ENCODE measurements at places on chromosomes 3 and 15. TPM values are rescaled to one million over a fixed set of nuclear protein-coding genes. Genes with fewer than 3 reads are reported as not detected.
A peak's percentile ranks its signal among the peaks of the same experiment; 100 is the strongest.

DNA sequence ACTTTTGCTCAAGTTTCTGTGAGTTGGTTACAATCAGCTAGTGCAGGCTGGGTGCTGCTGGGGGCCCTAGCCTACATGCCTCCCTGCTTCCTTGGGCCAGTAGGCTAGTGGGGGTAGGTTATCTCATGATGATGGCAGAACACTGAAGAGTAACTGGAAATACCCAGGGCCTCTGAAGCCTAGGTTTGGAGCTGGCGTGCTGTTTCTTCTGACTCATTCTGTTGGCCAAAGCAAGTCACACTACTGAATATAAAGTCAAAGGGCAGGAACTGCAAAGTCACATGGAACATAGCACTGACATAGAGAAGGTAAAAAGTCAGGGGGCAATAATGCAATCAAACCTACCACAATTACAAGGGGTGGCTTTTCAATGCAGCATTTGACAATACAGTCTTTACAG is 34.5 kb downstream of the RASGRP1 start:
- H3K4me3 ChIP-seq: no peak overlapping the region
- no peaks in the 10 kb centered on the region for H3K36me3 ChIP-seq
- no peaks in the 10 kb centered on the region for H3K4me1 ChIP-seq
- no peaks in the 10 kb centered on the region for H3K27me3 ChIP-seq
- no peak for DNase-seq
- no peak overlapping the region for H3K27ac ChIP-seq

GRCh38 chr3:119911748-119912147 is 129.8 kb downstream of the NR1I2 start:
- H3K27me3 ChIP-seq: no peaks in the 10 kb centered on the region
- no peak overlapping the region for H3K4me3 ChIP-seq
- no peak for DNase-seq
- H3K27ac ChIP-seq: no peak overlapping the region

- H3K4me3 ChIP-seq: peak overlapping the region; percentile 64
- H3K36me3 ChIP-seq: peaks cover 4% of the 10 kb centered on the region
- peak overlapping the region; percentile 87 for H3K27ac ChIP-seq
- H3K4me1 ChIP-seq: no peaks in the 10 kb centered on the region
- DNase-seq: no peak
These were observed 456 bp upstream of the C15orf61 start for GRCh38 chr15:67520321-67521028.

DNA sequence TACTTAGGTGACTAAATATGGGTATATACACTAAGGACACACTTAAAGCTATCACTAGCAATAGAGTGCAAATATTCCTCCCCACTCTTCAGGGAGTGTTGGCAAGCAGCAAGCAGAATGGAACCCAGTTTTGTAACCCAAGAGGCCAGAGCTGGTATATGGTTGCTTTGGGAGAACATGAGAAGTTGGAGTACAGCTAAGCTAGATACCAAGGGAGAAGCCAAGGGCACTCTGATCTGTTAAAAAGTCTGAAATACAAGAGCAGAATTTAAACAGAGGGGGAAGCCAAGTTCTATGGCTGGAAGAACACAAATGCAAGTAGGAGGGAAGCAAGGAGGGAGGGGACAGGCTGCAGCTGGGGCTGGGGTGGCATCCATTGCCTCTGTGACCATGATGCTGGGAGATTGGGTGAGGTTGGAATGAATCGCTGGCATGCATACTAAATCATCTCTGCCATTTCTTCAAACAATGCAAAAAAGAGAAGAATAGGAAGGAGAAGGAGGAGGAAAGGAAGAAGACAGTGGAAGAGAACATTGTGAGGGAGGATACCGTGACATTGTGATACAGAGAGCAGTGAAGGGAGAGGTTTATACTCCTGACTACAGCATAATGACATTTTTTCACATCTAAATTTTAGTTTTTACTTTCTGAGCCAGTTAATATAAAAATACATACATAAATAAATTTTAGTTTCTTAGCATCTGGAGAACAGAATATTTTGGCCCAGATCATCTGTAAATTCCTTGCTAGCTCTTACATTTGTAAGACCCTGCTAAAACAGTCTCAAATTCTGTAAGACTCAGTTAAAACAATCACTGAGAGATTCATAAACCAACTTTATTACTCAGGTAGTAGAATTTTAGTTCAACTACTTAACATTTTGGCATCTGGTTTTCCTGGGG is 9.0 kb upstream of the ANXA2 start:
- H3K27me3 ChIP-seq: no peaks in the 10 kb centered on the region
- DNase-seq: no peak
- H3K4me1 ChIP-seq: no peaks in the 10 kb centered on the region
- no peak overlapping the region for H3K27ac ChIP-seq
- no peak overlapping the region for H3K4me3 ChIP-seq

DNA sequence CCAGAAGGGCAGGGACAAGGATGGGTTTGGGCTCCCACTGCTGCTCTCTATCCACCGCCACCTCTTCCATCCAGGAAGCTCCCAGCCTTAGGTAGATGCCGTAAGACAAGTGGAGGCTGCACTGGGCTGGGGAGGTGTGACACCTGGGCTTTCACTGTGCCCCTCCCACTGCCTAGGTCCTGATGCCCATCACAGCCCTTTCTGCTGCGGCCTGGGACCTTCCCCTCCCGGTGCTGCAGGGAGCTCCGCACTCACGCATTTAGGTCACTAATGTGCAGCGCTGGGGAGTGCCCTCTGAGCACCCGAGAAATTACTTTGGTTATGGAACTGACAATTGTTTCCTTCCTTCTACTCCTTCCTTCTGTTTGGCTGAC is 850 bp downstream of the LTF start:
- no peaks in the 10 kb centered on the region for H3K36me3 ChIP-seq
- H3K27ac ChIP-seq: no peak overlapping the region
- peaks cover 32% of the 10 kb centered on the region for H3K27me3 ChIP-seq
- peaks cover 16% of the 10 kb centered on the region for H3K4me1 ChIP-seq
- DNase-seq: no peak

DNA sequence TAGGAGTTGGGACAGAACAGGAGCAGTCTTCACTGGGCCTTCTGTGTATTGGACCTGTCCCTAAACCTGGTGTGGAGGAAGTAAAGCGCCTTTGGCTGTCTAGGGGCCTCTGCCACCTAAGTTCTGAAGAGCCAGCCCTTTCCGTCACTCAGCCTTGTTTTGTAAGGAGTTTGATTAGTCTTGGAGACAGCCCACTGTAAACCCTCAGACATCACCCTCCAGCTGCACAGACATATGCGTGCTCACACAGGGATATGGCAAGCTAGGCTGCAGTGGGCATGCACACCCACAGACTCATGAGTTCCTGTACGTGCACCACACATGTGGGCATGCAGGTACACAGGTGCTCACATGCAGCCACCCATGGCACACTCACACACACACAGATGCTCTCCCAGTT is 5.2 kb downstream of the PRKCD start:
- no peaks in the 10 kb centered on the region for H3K36me3 ChIP-seq
- H3K4me3 ChIP-seq: no peak overlapping the region
- H3K27ac ChIP-seq: peak overlapping the region; percentile 80
- DNase-seq: no peak

GRCh38 chr3:102916532-102916931 is 481.7 kb downstream of the ZPLD1 start:
- H3K27ac ChIP-seq: no peak overlapping the region
- no peaks in the 10 kb centered on the region for H3K4me1 ChIP-seq
- DNase-seq: no peak
- H3K4me3 ChIP-seq: no peak overlapping the region

- H3K4me1 ChIP-seq: peaks cover 7% of the 10 kb centered on the region
- no peak overlapping the region for H3K4me3 ChIP-seq
- H3K27ac ChIP-seq: no peak overlapping the region
- no peaks in the 10 kb centered on the region for H3K27me3 ChIP-seq
These were observed 43.2 kb upstream of the RAB6B start for GRCh38 chr3:133938770-133939462.

GRCh38 chr3:30989276-30990030 is 95.0 kb upstream of the GADL1 start:
- H3K4me1 ChIP-seq: no peaks in the 10 kb centered on the region
- H3K36me3 ChIP-seq: no peaks in the 10 kb centered on the region
- H3K27me3 ChIP-seq: no peaks in the 10 kb centered on the region
- H3K4me3 ChIP-seq: no peak overlapping the region
- DNase-seq: no peak

GRCh38 chr3:35900079-35900478 is 260.8 kb downstream of the ARPP21 start:
- no peaks in the 10 kb centered on the region for H3K27me3 ChIP-seq
- H3K4me1 ChIP-seq: no peaks in the 10 kb centered on the region
- DNase-seq: no peak

GRCh38 chr3:33919312-33920120 is 121.1 kb downstream of the PDCD6IP start:
- H3K36me3 ChIP-seq: no peaks in the 10 kb centered on the region
- H3K4me1 ChIP-seq: no peaks in the 10 kb centered on the region
- no peak overlapping the region for H3K4me3 ChIP-seq
- no peaks in the 10 kb centered on the region for H3K27me3 ChIP-seq
- H3K27ac ChIP-seq: no peak overlapping the region

GRCh38 chr3:183539811-183540210 is 15.7 kb downstream of the KLHL6 start:
- H3K4me1 ChIP-seq: peaks cover 3% of the 10 kb centered on the region
- H3K27me3 ChIP-seq: no peaks in the 10 kb centered on the region
- H3K4me3 ChIP-seq: no peak overlapping the region
- no peak overlapping the region for H3K27ac ChIP-seq

GRCh38 chr3:127949446-127950055 is 34.5 kb downstream of the KBTBD12 start:
- no peaks in the 10 kb centered on the region for H3K27me3 ChIP-seq
- DNase-seq: no peak
- peaks cover under 1% of the 10 kb centered on the region for H3K4me1 ChIP-seq
- no peak overlapping the region for H3K27ac ChIP-seq
- no peak overlapping the region for H3K4me3 ChIP-seq

GRCh38 chr3:161700998-161701397 is 204.4 kb downstream of the OTOL1 start:
- no peaks in the 10 kb centered on the region for H3K4me1 ChIP-seq
- DNase-seq: no peak
- H3K27ac ChIP-seq: no peak overlapping the region
- no peaks in the 10 kb centered on the region for H3K36me3 ChIP-seq

DNA sequence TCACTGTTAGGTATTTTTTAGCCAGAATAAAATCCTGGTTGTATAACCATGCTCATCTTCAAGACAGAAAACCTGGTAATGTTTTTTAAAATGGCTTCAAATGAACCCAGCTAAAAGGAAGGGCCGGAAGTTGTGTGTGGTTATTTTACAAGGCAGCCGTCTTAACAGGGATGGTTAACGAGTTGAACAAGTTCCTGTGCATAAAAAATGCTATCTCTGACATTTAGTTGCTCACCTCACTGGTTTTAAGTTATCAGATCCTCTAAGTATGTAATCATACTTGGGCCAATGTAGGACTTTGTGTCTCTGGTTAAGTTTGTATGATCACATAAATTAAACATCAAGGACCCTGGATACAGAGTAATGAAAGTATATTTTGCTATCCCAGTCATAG is 2.1 kb downstream of the ATP11B start:
- no peak for DNase-seq
- H3K4me3 ChIP-seq: peak overlapping the region; percentile 79
- H3K36me3 ChIP-seq: no peaks in the 10 kb centered on the region
- no peak overlapping the region for H3K27ac ChIP-seq
- H3K27me3 ChIP-seq: no peaks in the 10 kb centered on the region

- no peaks in the 10 kb centered on the region for H3K36me3 ChIP-seq
- no peak for DNase-seq
- peaks cover 10% of the 10 kb centered on the region for H3K4me1 ChIP-seq
- peak overlapping the region; percentile 48 for H3K27ac ChIP-seq
- H3K27me3 ChIP-seq: no peaks in the 10 kb centered on the region
These were observed 393.5 kb upstream of the TBL1XR1 start for GRCh38 chr3:177590826-177591225.

DNA sequence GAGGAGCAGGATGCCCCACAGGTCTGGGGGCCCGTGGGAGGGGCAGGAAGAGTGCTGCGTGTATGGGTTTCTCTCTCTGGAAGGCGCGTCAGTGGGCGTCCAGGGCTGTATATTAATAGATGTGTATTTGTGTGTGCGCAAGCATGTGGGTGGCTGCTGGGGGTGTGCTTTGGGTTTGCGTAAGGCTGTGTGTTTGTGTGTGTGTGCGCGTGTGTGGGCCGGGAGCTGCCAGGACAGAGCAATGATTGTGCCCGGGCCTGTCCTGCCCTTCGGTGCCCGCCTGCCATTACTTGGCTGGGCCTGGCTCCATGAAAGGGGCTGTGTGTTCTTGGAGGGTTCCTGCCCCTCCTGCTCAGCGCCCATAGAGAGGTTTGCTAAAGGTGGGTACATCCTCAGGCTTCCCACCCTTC is 16.3 kb downstream of the CSPG4 start:
- H3K36me3 ChIP-seq: no peaks in the 10 kb centered on the region
- H3K4me1 ChIP-seq: peaks cover 82% of the 10 kb centered on the region
- H3K27me3 ChIP-seq: no peaks in the 10 kb centered on the region

- no peak overlapping the region for H3K27ac ChIP-seq
- H3K4me1 ChIP-seq: peaks cover 33% of the 10 kb centered on the region
- DNase-seq: no peak
- no peaks in the 10 kb centered on the region for H3K36me3 ChIP-seq
These were observed 12.7 kb downstream of the ARHGEF3 start for GRCh38 chr3:56789076-56789475.

GRCh38 chr15:39592500-39592899 is 11.6 kb downstream of the THBS1 start:
- H3K4me3 ChIP-seq: no peak overlapping the region
- peaks cover 8% of the 10 kb centered on the region for H3K36me3 ChIP-seq
- H3K4me1 ChIP-seq: peaks cover 76% of the 10 kb centered on the region
- no peak overlapping the region for H3K27ac ChIP-seq

DNA sequence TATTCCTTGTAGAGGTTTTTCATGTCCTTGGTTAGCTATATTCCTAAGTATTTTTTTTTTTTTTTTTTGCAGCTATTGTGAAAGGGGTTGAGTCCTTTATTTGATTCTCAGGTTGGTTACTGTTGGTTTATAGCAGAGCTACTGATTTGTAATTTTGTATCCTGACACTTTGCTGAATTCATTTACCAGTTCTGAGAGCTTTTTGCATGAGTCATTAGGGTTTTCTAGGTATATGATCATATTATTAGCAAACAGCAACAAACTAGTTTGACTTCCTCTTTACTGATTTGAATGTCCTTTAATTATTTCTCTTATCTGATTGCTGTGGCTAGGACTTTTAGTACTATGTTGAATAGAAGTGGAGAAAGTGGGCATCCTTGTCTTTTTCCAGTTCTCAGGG is 737.4 kb downstream of the ZNF385D start:
- H3K27me3 ChIP-seq: no peaks in the 10 kb centered on the region
- H3K27ac ChIP-seq: no peak overlapping the region
- no peak overlapping the region for H3K4me3 ChIP-seq
- H3K4me1 ChIP-seq: no peaks in the 10 kb centered on the region
- no peaks in the 10 kb centered on the region for H3K36me3 ChIP-seq
- DNase-seq: no peak

- H3K4me1 ChIP-seq: no peaks in the 10 kb centered on the region
- H3K27me3 ChIP-seq: no peaks in the 10 kb centered on the region
- no peak overlapping the region for H3K27ac ChIP-seq
- H3K4me3 ChIP-seq: no peak overlapping the region
These were observed 12.6 kb upstream of the STARD5 start for GRCh38 chr15:81336568-81336967.

GRCh38 chr15:36428102-36428845 is 151.2 kb upstream of the CDIN1 start:
- no peak overlapping the region for H3K4me3 ChIP-seq
- no peaks in the 10 kb centered on the region for H3K4me1 ChIP-seq
- H3K27me3 ChIP-seq: no peaks in the 10 kb centered on the region
- no peak for DNase-seq

The SLCO2A1 gene
- 13.8 TPM for total RNA-seq

The ZCWPW2 gene
- 0.87 TPM for total RNA-seq

The RAB43 gene
- 8.7 TPM for total RNA-seq

The KAT2B gene
- total RNA-seq: 87.2 TPM

The RAD54L2 gene
- total RNA-seq: 21.0 TPM

The MAP6D1 gene
- total RNA-seq: 5.7 TPM

The ZNF660 gene
- total RNA-seq: 3.7 TPM

The PCBP4 gene
- 1,106 TPM for total RNA-seq
